NCI-H1930 (cell line): ENCODE measurements at places on chromosomes 6 and 20.

DNA sequence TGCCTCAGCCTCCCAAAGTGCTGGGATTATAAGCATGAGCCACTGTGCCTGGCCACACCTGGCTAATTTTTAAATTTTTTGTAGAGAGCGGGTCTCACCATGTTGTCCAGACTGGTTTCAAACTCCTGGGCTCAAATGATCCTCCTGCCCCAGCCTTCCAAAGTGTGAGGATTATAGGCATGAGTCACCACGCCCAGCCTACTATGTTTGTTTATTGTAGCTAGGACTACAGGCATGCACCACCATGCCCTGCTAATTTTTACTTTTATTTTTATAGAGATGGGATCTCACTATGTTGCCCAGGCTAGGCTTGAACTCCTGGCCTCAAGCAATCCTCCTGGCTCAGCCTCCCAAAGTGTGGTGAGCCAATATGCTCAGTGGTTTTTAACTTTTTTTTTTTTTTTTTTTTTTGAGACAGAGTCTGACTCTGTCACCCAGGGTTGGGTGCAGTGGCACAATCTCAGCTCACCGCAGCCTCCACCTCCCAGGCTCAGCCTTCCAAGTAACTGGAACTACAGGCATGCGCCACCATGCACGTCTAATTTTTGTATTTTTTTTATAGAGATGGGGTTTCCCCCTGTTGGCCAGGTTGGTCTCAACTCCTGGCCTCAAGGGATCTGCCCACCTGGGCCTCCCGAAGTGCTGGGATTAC, 12.0 kb upstream of the DDX43 start:
- no peak for DNase-seq

DNA sequence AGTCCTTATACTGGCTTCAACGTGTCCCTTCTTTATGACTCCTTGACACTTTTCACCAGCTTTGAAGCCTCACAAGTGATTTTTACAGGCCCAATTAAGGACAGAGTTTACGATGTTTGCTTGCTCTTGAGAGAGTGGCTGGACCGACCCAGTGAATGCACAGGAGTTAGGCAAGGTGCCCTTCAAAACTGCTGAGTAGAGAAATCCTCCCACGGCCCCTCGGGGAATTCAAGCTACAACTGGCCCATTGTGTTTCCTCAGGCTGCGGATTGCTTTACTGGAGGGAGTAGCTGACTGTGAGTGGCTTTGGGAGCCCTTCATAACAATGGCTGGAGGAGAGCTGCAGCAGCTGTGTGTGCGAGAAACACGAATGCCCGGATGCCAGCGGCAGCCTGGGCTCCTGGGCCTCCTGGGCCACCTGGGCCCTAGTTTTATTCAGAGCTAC, 50.0 kb downstream of the SGK1 start:
- DNase-seq, result no peak

DNA sequence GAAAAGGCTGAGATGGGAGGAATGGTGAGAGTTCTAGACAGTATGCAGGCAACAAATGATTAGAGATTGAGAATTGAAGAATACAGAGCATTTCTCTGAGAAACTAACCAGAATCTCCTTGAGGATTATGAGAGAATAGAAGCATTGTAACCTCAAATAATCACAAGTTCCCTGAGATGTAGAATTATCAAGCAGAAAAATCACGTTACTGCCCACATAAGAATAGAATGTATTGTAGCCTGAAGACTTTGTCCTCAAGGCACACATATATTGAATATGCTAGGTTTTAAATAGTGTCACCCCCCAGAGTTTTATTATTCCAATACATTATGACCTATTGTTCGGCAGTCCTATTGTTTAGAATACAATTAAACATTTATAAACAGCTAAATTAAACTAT, 57.2 kb downstream of the CNKSR3 start:
- no peak for DNase-seq

- no peak for DNase-seq
Measured at GRCh38 chr20:59985864-59986263, 27.6 kb downstream of the CDH26 start.

DNA sequence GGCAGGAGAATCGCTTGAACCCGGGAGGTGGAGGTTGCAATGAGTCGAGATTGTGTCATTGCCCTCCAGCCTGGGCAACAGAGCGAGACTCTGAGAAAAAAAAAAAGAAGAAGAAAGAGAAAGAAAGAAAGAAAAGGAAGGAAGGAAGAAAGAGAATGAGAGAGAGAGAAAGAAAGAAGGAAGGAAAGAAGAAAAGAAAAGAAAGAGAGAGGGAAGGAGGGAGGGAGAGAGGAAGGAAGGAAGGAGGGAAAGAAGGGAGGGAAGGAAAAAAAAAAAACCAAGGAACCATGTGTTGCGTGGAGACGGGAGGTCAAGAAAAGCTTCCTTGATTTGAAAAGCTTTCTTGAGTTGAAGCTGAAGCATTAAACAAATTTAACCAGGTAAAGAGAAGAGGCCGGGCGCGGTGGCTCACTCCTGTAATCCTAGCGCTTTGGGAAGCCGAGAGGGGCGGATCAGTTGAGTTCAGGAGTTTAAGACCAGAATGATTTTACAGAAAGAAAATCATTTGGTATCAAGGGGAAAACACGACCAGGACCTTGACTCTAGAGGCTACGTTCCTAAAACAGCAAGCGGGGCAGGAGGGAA, 90.5 kb upstream of the PRSS16 start:
- DNase-seq, result no peak

- DNase-seq, result no peak
Measured at GRCh38 chr20:35627121-35627520, 11.5 kb downstream of the SPAG4 start.

DNA sequence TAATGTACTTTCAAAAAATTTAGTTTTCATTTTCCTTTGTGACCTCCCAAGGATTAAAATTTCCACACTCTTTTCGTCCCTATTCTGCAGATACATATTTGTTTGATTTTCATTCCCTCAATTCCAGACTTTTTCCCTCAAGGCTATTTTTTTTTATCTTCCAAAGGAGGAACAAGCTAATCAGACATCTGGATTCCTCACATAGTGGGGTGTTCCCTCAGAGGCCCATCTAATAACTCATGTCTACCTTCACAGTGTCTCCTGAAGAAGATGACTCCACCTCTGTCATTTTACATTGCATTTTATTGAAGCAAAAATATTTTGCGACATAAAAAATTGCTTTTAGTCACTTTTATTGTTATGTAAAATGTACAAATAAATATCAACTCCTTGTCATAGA, 122.2 kb downstream of the RFPL4B start:
- DNase-seq, result no peak

DNA sequence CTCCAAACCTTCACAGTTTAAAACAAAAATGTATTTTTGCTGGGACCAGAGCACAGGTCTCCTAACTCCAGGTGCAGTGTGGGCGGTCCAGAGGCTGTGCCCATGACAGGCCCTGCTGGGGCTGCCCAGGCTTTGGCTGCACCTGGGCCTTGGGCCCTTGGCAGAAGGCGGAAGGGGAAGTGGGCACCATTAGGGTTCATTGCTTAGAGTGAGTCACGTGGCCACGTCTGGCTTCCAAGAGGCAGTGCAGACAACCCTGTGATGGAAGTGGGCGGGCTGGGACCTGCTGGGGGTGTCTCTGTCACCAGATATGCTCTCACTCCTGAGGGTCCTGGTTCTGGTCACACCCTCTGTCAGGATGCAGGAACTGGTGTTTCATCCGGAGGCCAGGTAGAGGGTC, 302.2 kb downstream of the QKI start:
- no peak for DNase-seq

DNA sequence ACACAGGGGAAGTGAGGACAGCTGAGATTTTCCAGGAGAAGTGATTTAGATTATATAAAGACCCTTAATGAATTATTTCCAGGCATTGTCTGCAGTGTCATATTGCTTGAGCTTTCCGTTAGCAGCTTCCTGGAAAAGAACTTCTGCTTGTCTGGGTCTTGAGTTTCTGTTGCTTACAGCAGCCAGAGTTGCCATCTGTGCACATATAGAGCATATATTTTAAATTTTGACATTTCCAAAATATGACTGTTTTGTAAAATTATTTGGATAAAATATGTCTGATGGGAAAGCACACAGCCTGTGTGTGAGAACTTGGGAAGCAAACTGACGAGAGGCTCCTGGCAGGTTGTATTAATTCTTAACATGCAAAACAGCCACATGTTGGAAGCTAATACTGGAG, 21.0 kb upstream of the NKX2-2 start:
- no peak for DNase-seq

DNA sequence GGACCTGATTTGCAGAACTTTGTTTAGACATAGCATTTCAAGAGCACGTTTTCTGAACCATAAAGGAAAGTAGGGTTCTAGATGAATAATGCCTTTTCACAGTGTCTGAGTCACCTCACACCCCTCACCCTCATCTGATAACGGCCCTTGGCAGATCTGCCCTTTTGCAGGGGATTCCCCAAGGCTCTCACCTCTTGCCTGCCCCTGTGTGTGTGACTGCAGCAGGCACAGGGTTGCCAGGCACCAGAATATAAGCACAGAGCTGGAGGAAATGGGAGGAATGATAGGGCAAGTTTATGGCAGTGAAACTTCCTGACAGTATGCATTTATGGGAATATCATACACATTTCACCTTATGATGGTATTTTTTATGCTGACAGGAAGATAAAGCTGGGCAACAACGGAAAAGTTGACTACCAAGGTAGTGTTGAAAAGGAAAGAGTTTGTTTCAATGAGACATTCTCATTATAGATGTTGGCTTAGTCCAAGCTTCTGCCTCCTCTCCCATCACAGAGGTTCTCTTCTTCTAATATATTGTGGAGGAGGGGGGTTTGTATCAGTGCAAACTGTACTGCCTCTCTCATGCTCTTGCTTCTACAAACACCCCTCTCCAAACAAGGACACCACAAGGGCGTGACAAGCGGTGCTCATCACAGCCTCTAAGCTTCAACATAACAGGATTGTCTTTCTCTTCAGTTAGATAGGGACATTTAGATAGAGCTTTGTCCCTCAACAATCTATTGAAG, 101.5 kb upstream of the BACH2 start:
- no peak for DNase-seq

GRCh38 chr20:4344670-4345069, 329.3 kb upstream of the RNF24 start:
- DNase-seq, result no peak

DNA sequence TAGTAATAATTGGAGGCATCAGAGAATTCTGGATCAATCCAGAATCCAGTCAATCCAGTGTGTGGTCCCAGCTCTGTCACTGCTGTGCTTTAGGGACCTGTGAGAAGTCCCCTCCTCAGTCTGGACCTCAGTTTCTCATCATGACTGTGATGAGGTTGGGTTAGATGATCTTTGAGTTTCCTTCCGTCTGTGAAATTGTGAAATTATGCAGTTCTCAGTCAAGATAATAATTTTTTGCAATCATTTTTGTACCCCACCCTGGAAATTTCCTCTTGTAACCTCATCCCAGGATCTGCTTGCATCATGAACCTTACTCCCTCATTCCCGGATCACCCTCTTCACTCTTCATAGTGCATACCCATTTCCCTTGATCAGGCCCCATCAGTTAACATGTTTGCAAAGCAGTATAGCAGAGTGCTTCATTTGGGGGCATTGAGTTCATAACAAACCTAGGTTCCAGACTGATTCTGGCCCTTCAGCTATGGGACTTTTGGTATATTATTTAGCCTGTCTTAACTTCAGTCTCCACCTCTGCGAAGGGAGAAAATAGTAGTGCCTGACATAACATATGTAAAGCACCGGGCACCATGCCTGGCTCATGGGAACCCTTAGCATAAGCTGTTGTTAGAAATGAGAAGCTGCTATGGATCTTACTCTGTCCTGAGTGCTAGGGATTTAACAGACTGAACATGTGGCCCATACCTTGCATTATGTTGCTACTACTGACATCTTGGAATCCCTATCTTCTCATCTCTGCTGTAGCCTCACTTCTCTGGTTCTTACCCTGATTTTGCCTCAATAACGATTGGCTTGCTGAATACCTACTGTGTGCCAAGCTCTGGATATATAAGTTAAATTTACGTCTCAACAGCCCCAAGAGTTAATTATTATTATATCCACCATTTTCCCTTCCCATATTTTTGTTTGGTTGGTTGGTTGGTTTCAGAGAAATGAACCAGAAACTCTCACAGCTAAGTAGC, 1.3 kb downstream of the ZNF76 start:
- no peak for DNase-seq

DNA sequence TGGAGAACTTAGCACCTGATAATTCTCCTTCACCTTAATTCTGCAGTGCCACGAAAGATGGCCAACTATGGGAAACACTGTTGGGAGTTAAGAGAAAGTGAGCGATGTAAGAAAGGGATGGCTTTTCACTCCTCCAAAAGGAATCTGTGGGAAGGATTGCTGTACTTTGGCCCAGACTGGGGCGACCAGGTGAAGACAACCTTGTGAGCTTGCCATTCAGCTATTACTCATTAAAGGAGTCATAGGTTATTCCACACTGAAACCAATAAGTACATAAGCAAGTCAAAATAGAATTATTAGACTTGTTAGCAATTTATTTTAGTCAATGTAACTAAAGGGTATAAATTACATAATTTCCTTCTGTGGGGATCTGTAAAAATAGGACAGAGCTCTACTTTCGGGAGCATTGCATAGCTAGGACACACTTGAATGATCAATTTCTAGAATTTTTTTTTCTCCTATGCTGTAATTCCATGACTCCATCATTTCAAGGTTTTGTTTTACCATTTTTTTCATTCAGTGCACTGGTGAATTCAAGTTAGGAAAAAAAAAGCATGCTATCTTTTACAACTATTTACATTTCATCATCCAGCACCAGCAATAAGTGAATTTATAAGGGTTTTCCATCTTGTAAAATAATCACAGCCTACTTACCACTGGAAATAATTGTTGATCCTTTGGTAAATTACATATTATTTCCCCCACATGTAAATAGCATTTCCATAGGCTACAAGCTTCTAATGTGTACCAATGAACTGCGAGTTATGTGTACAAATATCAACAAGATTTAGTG, 231.7 kb downstream of the SIM1 start:
- no peak for DNase-seq

DNA sequence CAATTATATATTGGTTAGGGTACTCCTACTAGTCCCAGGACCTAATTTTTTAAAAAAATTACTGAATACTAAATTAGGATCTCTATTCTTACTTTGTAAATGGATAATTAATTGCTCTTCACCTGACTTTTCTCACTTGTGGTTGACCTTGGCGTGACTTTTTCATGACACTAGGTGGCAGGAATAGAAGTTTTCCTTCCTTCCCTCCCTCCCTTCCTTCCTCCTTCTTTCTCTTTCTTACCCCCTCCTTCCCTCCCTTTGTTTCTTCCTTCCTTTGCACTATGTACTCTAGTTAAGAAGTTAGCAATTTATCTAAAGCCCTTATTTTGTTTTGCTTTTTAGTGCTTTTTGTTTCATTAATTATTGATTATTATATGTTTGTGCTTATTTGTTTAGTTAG, 20.4 kb upstream of the HBS1L start:
- no peak for DNase-seq

GRCh38 chr6:96899019-96899418, 1.3 kb upstream of the NDUFAF4 start:
- DNase-seq, result no peak
